IPS-NIHi11 (cell line): ENCODE measurements at places on chromosomes 3 and 15.

- no peak for DNase-seq
These were observed 55.9 kb upstream of the GCNT3 start for GRCh38 chr15:59555696-59556095.

GRCh38 chr3:152899306-152899705, 64.4 kb downstream of the P2RY1 start:
- DNase-seq = no peak

- DNase-seq = no peak
These were observed 2.9 kb upstream of the TM4SF19 start for GRCh38 chr3:196341137-196341536.

- no peak for DNase-seq
These were observed 63.7 kb upstream of the SENP5 start for GRCh38 chr3:196803891-196804468.

DNA sequence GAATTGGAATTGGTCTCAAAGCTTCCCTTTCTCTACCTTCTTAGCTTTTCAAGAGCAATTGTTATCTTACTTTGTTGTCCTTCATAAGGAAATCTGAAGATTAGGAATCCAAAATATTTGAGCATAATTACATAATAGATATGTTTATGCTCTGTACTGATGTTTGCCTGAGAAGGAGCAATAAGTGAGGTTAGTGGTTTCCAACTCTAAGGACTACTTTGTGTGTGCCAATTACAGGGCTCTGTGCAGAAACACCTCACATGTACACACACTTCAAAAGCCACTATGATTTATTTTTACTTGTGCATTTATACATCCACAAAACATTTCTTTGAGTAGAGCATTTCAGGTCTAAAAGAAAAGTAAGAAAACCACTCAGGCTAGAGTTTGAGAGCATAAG, 49.9 kb downstream of the MME start:
- no peak for DNase-seq

DNA sequence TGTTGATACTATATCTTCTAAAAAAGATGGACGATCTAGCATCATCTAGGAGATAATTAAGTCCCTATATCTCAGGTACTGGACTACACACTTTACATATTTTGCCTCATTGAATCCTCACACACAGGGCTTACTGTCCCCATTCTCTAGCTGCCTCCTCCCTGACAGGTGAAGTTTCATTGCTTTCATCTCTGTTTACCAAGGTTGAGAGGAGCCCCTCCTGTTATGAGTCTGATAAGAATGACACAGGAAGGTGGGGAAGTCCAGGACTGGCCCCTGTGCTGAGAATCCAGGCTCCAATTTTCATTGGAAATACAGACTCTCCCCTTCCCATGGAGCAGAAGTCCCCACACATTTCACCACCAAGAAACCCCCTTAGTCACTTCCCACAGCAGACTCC, 105.2 kb downstream of the XXYLT1 start:
- DNase-seq = no peak

GRCh38 chr15:25671132-25671531, 192.0 kb downstream of the ATP10A start:
- DNase-seq = no peak

- no peak for DNase-seq
These were observed 84.5 kb upstream of the C3orf80 start for GRCh38 chr3:160140756-160141155.

- DNase-seq = no peak
These were observed 12.4 kb upstream of the DUSP7 start for GRCh38 chr3:52068730-52069129.

GRCh38 chr3:105385819-105386508, 19.3 kb downstream of the ALCAM start:
- DNase-seq = no peak

DNA sequence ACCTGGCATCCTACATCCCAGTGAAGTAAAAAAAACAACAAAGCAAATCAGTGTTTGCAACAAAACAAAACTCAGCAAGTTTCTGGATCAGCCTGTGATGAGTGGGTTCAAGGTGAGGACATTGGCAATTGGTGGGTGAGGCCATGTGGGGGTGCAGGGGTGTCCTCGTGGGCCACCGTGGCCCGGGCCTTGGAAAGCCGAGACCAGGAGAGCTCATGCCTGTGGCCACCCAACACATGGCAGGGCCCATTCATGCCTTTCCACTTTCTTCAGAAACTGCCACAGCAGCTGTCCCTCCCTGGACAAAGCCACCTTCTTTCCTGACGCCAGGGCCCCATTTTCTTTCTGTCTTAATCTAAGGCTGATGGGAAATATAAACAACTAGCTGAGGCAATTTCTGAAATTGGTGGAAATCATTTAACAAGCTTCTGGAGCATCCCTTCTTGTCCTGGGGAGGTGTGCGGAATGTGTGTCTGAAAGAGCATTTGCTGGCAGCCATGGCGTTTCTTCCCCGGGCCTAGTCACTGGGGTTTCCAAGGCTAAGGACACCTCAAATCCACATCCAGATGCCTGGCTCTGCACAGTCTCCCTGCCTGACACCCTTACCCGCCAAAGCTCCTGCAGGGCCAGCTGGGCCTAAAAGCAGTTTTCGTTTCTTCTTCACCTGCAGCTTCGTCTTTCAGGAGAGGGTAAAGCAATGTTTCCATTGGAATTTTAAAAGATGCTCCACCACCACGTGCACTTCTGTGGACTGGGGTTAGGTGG, 34.1 kb upstream of the SFMBT1 start:
- no peak for DNase-seq

DNA sequence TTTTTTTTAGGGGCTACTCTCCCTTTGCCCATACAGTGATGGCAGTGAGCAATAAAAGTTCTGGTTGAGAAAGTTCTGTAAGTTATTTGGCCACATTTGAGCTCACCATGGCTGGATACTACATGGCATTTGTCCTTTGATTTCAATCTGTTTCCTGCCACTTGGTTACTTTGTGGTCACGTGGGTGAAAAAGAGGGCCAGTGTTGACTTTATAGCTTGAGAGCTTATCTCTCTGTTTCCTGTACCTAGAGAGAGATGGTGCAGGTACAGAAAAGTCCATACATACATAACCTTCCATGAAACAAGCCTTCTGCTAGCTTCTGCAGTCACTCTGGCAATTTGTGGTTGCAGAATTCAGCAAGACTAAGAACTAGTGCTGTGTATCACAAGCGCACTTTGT, 23.4 kb upstream of the MECOM start:
- DNase-seq = no peak

- peak; percentile 62 for DNase-seq
These were observed 152.9 kb upstream of the GOLIM4 start for GRCh38 chr3:168248383-168249204.

DNA sequence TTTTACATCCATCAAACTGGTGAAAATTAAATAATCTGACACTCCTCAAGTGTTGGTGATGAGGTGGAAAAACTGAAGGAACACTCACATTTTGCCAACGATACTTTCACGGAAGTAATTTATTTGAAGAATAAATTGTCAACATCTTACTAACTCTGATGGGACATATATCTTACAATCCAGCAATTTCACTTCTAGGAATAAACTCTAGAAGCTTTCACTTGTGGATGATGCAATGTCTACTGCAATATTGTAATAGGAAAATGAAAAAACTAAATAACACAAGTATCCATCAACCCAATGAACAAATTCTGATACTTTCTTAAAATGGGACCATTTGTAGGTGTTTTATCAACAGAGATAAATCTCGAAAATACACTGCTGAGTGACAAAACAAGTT, 16.2 kb upstream of the LIPC start:
- no peak for DNase-seq

DNA sequence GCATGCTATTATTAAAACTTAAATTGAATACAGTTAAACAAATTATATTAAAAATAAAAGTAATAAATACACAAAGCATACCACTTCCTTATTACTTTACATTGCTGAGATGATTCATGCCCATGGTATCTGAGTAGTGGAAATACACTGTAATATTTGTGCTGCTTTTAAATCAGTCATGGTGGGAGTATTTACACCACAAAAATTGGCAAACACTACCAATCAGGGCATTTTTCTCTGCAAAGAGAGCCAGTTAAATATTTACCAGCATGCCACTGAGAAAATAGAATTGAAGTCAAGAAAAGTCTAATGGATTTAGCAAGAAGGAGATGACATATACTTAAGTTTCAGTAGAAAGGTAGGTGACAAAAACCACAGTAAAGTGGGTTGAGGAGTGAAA, 19.6 kb downstream of the PPARG start:
- DNase-seq = no peak

- no peak for DNase-seq
These were observed 27.3 kb downstream of the ACSBG1 start for GRCh38 chr15:78207110-78207458.

DNA sequence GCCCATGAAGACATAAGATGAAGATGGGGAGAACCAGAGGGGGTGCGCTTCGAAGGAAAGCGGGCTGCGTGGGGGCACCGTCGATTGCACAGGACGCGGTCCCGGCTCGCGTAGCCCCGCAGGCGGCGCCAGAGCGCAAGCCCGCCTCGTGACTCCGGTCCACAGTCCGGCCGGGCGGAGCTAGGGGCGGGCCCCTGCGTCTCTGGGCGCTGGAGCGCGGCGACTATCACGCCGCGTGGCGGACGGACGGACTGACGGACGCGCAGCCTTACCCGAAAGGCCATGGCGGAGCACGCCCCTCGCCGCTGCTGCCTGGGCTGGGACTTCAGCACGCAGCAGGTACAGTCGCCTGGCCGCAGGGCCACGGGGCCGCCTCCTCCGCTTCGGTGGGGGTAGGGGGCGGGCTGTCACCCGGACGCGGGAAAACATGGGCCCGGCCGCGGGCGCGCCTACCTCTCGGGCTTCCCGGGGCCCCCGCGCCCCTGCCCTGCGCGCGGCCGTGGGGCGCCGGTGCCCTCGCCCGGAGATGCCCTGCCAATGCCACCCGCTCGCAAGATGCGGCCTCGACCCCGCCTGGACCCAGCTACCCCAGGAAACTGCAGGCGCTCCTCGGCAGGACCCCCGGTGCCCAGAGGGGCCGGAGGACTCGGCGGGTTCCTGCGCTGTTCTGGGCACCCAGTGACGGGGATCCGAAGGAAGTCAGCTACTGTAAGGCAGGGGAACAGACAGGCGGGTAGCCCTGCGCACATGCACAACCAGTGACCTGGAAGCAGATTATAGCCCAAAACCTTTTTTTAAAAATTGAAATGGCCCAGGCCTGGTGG, at the start of gene XYLB:
Gene XYLB (plus strand): TSS at position 199 of the 824 bp plus-strand sequence. CDS start 84 bp downstream, at position 283.
- peak; percentile 94 for DNase-seq

- no peak for DNase-seq
These were observed 21.9 kb downstream of the DAPK2 start for GRCh38 chr15:64024172-64025050.

DNA sequence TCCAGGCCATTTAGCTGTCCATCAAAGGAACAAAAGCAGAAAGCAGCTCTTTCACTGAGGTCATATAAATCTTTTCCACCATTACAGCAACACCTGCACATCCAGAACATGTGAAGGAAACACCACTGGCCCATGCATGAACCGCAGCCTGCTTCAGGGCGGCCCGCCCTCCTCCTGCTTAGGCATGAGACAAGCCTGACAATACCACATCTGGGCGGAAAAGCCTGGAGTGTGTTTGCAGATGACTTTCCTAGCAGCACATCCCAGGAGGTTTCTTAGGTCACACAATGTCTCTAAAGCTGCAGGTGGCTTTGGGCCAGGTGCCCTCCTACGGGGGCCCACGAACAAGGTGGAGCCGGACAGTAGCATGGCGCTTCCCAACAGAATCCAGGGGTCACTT, 19.6 kb downstream of the CYFIP1 start:
- no peak for DNase-seq

DNA sequence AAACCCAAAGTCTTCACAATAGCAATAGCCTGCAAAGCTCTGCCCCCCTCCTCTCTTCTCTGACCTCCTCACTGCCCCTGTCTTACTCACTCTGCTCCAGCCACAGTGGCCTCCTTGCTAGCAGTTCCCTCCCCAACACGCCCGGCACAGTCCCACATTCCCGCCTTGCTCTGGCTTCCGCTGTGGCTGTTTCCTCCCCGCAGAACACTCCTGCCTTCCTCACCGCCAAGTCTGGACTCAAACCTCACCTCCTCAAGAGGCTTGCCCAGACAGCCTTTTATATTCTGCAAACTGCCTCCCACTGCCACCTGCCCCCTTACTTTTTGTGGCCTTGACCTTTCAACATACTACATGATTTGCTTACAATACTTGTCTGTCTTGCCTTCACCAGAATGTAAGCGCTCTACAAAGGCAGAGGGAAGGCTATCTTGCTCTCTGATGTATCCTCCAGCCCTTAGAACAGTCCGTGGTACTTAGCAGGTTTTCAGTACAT, 406 bp upstream of the MPI start:
- DNase-seq = peak; percentile 61

- no peak for DNase-seq
These were observed 31.8 kb downstream of the CCNL1 start for GRCh38 chr3:157127831-157128767.

DNA sequence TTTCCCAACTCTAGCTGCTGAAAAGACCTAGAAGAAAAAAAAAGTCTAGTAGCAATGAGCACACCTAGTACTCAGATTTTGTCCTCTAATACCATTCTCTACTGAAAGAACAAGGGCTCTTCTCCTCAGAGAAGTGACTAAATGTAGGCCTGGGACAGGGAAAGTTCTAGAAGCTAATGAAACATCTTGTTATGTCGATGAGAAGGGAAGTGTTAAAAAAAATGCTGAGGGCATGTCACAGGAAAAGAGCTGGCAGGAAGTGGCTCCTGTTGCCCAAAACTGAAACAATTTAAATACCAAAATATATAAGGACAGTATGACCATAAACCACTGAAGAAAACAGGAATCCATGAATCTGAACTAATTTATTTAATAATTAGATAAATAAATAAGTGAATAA, 581.4 kb upstream of the TBL1XR1 start:
- DNase-seq = no peak

DNA sequence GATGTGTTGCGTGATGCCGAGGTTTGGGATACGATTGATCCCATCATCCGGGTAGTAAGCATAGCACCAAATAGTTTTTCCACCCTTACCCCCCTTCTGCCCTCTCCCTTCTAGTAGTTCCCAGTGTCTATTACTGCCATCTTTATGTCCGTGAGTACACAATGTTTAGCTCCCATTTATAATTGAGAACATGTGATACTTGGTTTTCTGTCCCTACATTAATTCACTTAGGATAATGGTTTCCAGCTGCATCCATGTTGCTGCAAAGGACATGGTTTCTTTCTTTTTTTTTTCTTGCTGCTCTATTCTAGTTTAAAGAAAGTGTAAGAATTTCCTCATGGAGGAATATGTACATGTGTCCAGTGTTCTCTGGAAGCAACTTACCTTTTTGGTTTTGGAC, 51.8 kb downstream of the NSUN3 start:
- no peak for DNase-seq
